Fibroblast of the aortic adventitia (primary cell): ENCODE measurements at places on chromosomes 2 and 18. TPM values are rescaled to one million over a fixed set of nuclear protein-coding genes. Genes with fewer than 3 reads are reported as not detected.

- peak; percentile 68 for DNase-seq
These were observed 79.1 kb upstream of the ZFP36L2 start for GRCh38 chr2:43305517-43305916.

COLEC12 gene
- 63.9 and 109 TPM in 2 replicates for total RNA-seq

DNA sequence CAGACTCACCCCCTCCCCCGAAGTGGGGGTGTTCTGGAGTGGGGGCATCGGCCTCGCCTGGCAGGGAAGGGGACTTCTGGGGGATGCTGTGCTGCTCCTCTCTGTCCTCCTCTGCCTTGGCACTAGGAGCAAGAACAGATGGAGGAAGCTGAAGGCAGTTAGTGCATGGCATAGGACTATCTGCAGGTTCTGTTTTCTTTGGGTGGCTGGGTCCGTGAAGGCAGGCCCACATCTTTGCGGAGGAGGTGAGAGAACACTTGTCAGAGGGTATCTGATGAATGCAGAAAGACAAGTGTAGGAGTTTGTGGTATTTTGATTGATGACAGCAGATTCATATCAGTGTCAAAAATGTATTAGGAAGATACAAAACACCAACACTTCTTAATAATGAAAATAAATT, 411.4 kb downstream of the TSN start:
- DNase-seq = no peak

- DNase-seq = peak; percentile 11
These were observed 66.6 kb downstream of the EPB41L3 start for GRCh38 chr18:5476961-5477800.

BOK gene
- total RNA-seq = 15.3 and 21.4 TPM in 2 replicates
